ENCODE measurements at places on chromosomes 6 and 20. TPM values are rescaled to one million over a fixed set of nuclear protein-coding genes. Genes with fewer than 3 reads are reported as not detected.

DNA sequence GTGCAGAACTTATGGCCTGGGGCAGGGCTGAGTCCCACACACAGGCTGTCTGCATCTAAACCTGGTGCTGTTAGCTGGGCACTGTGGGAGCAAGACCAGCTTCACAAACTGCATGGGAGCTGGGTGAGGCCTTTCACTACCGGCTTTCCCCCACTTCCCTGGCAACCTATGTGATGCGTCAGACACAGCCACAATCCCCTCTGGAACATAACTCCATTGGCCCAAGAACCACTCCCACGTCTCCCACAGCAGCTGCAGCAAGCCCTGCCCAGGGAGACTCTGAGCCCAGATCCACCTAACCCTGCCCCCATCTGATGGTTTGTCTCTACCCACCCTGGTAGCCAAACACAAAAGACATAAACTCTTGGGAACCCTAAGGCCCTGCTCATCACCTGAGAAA is 9.3 kb downstream of the WDR27 start:
- no peak for DNase-seq

DNA sequence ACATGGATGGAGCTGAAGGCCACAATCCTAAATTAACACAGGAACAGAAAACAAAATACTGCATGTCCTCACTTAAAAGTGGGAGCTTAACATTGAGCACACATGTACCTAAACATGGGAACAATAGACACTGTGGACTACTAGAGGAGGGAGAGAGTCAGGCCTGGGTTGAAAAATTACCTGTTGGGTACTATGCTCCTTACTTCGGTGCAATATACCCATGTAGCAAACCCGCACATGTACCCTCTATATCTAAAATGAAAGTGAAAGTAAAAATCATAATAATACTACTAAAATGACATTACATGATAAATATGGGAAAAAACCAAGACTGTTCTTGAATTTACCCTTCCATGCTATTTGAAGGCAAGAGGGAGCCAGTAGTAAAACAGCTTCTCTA is 1273.8 kb upstream of the ADGRB3 start:
- DNase-seq, result no peak

DNA sequence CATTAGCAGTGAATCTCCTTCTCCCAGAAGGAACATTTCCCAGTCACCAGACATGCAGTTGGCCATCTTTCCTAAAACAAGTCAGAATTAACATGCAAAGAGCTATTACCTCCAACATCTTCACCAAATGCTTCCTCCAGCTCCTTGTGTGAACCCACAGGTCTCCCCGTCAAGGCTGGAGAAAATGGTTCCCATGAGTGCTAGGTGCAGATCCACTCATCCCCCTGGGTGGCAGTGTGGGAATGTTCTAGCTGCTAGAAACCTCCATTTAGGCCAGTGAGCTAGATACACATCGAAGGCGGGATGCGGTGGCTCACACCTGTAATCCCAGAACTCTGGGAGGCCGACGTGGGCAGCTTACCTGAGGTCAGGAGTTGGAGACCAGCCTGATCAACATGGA is 603.9 kb upstream of the SLC35B3 start:
- DNase-seq, result no peak

GRCh38 chr6:103079867-103080266 is 1686.4 kb downstream of the GRIK2 start:
- DNase-seq, result no peak

DNA sequence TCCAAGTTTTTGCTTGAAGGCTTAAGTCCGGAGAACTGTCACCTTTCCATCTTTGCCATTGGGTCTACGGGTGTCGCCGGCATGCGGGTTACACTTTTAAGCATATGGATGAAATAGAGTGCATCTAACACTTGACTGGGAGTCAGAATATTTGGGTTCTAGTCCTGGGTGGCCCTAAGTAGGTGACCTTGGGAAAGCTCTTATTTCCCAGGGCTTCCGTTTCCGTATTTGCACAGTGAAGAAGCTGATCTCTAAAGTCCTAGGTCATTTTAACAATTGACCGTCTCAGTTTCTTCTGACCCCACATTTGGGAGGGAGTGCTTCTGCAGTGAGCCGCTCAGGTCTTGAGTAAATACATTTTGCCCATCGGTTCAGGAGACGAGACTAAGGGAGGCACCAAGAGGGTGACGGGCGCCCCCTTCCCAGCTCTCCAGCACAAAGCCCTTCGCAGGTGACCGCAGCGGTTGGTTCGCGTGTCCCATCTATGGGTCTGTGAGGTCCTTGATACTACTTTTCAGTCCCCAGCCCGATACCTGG is 651 bp upstream of the BLTP3A start:
- DNase-seq, result no peak

DNA sequence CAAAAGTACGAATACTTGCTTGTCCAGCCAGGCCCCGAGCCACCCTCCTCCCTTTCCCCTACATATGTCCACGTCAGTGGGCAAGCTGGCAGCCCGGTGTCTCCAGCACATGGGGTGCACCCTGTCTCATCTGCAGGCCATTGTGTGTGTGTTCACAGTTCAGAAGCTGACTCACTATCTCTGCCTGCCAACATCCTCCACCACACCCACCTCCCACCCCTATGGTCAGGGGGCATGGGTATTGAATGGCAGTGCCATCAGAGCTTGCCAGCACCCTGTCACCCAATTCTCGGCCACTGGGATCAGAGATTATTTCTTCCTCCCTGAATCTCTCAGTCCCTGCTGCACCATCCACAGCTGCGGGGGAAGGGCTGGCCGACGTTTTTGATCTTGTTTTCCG is 195.7 kb downstream of the FARS2 start:
- no peak for DNase-seq

DNA sequence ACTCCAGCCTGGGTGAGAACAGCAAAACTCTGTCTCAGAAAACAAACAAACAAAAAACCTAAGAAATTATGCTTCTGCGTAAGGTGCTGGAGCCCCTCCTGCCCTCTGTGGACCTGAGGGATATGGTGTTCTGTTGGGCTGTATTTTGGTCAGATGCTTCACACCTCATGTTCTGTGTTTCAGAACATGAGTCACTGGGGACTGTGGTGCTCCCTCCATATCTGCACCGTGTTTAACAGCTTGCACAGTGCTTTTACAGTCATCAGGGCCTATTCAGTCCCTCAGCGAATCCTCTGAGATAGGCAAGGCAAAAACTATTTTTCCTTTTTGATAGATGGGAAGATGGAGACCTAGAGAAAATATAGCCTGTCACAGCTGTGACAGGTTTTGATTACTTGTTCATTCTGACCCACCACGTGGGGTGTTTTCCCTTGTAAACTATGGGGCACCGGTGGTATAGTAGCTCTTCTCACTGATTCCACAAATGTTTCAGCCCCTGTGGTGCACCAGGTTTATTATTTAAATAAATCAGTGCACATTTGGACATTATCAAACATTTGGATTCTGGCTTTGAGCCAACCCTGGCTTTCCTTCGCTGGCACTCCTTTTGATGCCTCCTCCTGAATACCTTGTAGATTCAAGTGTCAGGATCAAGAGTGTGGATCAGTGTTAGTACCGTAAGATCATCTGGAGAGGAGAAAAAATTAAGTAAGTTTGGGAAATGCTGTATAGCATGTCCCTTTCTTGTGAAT is 9.6 kb downstream of the TTPAL start:
- DNase-seq, result no peak

DNA sequence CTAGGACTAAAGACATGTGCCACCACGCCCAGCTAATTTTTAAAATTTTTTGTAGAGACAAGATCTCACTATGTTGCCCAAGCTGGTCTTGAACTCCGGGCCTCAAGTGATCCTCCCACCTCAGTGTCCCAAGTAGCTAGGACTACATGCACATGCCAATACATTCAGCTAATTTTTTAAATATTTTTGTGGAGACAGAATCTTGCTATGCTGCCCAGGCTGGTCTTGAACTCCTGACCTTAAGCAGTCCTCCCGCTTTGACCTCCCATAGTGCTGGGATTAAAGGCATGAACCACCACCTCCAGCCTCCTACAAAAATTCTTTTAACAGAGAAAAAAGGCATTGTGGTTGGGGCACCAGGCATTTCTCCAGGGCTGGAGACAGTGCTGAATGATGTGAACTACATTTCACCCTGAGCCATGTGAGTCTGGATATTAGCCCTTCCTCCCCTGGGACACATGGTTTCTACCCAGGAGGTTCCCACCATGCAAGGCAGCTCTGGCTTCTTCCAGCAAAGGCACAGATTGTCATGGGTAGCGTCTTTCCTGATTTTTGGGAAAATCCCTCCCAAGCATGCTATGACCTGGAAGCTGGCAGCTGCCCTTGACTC is 36.3 kb upstream of the CMTR1 start:
- DNase-seq, result no peak

DNA sequence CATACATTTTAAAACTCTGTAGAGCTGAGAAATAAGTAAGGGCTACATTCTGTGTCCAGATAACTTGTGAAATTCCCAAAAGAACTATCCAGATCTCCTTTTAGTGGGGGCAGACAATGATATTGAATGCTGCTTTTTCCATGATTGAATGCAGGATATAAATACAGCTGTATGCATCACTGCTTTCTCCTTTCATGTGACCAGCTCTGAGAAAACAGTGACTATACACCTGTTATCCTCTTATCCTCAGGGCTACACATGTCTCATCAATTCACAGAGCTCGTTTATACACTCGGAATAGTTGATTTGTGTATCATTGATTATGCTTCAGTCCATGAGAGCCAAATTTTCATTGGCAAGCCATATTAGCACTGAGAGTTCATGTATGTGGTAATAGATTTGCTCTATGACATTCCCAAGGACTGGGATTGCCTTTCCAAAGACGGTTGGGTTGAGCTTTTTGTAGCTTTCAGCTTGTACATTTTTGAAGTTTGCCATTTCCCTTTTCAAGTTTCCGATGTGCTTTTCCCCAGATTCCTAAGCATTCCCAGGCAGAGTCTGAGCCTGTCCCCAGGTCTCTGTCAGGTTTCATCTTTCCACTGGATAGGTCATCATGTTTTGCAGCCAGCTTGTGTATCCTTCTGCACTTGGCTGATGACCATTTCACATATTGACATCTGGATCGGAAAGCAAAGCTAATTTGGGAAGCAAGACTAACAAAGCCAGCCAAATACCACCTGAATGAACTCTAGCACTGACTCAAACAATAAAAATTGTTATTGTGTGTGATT is 97.7 kb downstream of the RFX6 start:
- no peak for DNase-seq

DNA sequence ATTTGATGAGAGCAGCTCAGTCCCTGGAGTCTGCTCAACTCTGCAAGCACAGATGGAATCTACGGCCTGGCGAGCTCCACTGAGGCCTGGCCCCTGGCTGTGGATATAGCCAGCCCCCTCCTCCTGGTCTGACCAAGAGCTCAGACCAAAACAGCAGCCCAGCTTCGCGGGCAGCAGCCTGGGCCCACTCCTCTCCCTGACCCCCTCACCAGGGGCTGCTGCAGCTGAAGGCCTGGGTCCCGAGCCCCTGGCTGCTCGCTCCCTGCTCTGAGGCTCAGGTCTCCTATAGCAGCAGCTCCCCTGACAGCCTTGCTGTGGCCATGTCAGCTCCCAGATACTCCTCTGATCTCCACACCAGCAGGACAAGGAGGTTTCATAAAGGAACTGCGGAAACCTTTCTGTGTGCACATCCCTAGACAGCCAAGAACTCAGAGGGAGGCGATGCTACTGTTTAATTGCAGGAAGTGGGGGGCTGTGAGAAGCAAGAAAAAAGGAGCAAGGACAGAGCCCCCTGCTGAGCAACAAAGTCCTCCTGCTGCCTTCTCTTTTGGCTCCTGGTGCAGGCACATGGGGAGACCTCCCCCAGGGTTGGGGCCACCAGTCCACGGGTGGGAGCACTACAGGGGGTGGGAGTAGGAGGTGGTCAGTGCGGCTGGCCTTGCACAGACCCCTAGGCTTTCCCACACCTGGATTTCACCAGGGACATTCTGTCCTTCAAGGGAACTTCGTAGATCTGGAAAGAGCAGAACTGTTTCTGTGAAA is 38.7 kb upstream of the CST5 start:
- no peak for DNase-seq

GRCh38 chr20:51731731-51732095 is 36.5 kb downstream of the ATP9A start:
- DNase-seq, result no peak

GRCh38 chr20:48812600-48813445 is 15.0 kb downstream of the PREX1 start:
- no peak for DNase-seq

DNA sequence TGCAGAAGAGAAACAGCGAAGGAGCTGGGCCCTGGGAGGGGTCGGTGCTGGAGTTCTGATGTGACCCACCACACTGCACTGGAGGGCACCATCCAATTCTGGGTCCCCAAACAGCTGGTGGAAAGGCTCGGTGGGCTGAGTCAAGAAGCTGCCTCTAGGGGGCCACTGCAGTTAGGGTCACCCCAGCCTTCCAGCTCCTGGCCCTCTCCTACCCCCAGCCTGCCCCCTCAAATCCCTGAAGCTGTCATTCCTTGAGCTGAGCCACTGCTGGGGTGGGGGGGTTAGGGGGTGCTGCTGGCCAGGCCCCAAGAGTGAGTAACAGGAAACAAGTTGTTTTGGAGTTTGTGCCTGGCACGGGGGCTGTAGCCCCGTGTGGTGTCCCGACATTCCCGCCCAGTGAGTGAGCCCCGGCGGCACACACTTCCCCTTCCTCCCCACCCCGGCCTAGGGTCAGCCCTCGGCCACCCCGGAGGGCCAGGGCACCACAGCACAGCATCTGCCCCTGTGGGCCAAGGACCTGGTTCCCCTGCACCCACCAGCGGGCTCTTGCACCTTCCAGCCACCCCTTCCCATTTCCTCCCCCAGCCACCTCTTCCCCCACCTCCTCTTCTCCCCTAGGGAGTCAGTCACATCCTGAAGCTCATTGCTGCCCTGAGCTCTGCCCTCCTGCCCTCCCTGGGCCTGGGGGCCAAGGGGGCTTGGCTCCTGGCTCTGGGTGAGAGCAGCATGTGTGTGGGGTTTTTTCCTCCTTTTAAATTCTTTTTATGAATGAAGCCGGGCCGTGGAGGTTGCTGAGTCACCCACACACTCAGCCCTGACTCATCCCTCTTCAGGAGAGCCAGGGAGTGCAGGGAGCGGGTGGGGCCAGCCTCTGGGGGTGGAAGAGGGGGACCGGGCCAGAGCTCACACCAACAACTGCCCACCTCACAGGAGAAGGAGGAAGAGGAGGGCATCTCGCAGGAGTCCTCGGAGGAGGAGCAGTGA is 4.6 kb downstream of the SMIM29 start:
- DNase-seq, result no peak

GRCh38 chr6:3209114-3210023 is 18.1 kb downstream of the TUBB2B start:
- no peak for DNase-seq

- DNase-seq, result no peak
Observed at GRCh38 chr20:61804752-61805295, 260.9 kb downstream of the TAF4 start.

- DNase-seq, result no peak
Observed at GRCh38 chr20:1389703-1390580, 2.9 kb downstream of the FKBP1A start.

TMEM74B gene
- total RNA-seq, result not detected

OR2J3 gene
- total RNA-seq, result not detected

RIMS4 gene
- not detected for total RNA-seq

TRIM39 gene
- total RNA-seq, result 39.2 TPM
